ENCODE measurements at places on chromosomes 2 and 18.
A peak's percentile ranks its signal among the peaks of the same experiment; 100 is the strongest.

- no peak for DNase-seq
Observed at GRCh38 chr2:237182422-237183123, 96.9 kb downstream of the COPS8 start.

DNA sequence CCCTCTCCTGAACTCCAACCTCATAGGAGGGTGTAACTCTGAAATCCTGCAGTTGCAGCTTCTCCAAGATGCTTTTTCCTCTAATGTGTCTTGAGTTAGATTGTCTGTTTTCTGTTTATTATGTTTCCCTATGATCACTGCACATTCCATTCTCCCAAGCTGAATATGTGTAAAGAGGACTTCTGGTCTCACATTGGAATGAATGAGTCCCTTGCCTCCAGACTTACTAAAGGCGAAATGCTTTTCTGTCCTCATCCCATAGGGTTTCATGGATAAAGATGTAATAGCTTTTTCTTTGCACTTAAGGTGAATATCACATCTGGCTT lies 35.5 kb upstream of the CYP27A1 start:
- no peak for DNase-seq

GRCh38 chr2:30584116-30584515 lies 137.1 kb downstream of the LCLAT1 start:
- no peak for DNase-seq

DNA sequence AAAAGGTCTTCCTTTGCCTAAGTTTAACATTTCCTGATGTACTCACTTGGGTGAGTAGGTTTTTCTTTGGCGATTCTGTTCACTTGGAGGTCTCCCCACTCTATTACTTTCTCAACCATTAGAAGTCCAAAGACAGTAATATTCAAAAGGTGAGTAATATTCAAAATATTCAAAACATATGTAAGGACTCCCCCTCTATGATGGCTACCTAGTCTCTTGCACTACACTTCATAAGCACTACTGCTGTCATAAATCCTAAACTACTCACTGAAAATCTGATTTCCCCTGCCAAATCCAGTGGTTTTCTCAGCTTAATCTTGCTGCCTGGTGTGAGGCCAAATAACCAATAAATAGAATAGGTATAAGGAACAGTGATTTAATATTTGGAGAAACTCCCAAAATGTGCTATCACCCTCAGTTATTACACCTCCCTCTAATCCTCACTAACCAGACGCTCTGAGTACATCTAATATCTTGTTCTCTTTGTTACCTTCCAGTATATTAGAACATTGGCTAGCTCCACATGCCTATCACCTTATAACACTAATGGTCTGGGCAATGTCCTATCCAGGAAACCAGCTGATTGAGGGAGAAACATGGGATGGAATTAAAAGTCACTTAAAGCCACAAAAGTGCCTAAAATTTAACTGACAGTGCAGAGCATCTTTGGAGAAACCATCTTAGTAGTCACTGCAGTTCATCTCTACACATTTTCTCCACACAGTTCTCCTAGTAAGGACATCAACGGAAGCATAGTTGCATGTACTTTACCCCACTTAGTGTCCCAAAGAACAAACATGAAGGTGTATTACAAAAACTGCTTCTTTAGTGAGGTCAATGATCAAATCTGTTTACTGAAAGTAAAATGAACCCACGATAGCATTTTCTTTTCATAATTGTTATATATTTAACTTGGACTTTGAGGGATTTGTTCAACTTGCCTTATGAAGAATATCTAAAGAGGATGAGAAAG lies 54.8 kb downstream of the MBD2 start:
- DNase-seq: no peak

GRCh38 chr2:173667014-173667413 lies 298.2 kb downstream of the SP3 start:
- no peak for DNase-seq

- no peak for DNase-seq
Observed at GRCh38 chr2:38057651-38058410, 18.1 kb downstream of the CYP1B1 start.

DNA sequence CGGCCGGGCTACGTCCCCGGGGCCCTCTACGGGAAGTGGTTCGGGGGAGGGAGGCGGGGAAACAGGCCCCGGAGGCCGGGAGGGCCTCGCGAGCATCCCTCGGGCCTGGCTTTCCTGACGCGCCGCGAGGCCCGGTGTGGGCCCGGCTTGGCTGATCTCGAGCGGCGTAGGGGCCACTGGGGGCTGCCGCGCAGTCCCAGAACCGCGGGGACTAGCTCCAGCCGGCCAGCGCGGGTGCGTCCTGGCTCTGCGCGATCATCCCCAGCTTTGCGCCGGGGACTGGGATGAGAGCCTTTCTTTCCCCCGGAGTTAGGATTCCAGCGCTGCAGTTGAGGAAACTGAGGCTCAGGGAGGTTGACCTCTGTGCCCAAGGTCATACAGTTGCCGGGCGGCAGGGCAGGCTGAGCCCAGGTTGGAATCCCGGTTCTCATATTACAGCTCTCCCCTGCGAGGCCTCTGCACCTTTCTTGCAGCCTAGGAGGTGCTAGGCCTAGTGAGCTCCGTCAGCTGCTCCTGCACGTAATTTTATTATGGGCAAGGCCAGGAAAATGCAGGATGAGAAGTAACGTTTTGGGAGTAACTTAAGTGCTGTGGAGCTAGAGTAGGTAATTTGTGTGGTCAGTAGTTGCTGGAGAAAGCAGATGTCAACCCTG lies 501 bp downstream of the LPIN1 start:
- DNase-seq: peak; percentile 57

DNA sequence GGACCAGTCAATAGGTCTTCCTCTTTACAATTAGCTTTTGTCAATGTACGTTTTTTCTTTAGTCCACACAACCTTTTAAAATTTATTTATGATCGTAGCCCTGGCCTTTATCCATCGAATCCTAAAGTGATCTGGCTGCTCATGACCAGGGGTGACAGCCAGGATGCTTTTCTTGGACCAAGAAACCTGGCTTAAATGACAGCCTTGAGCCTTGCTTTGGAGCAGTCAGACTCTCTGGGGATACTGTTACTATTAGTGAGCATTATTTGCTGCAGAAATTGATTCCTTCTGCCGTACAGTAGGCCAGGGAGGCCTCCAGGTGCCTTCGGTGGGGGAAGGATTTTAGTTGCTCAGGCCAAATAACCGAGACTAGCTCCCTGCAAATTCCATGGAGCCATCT lies 70.2 kb downstream of the AGAP1 start:
- no peak for DNase-seq
